SJCRH30 (cell line): ENCODE measurements at places on chromosomes 5 and 9. TPM values are rescaled to one million over a fixed set of nuclear protein-coding genes. Genes with fewer than 3 reads are reported as not detected.

PNPLA7 gene
- total RNA-seq = 0.14 and 0.43 TPM in 2 replicates

AMBP gene
- total RNA-seq = 0.55 and 0.81 TPM in 2 replicates

- no peak for DNase-seq
- no peaks in the 10 kb centered on the region for H3K27me3 ChIP-seq
- H3K4me1 ChIP-seq = peaks cover 37% of the 10 kb centered on the region
- H3K4me3 ChIP-seq = no peak overlapping the region
- H3K36me3 ChIP-seq = no peaks in the 10 kb centered on the region
These were observed 283.4 kb upstream of the PTGER4 start for GRCh38 chr5:40396317-40396716.

DNA sequence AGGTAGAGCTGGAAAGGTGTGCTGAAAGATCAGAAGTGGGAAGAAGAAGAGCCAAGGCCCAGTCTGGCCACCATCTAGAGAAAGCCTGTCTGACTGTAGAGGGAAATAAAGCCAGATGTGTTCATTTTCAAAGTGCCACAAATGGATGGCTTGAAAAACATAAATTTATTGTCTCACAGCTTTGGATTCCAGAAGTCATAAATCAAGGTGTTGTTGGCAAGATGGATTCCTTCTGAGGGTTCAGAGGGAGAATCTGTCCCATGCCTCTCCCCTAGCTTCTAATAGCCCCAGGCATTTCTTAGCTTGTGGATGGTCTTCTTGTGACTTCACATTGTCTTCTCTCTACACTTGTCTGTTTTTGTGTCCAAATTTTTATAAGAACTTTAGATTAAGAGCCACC lies 6.2 kb upstream of the PRELID2 start:
- no peaks in the 10 kb centered on the region for H3K4me1 ChIP-seq
- H3K27ac ChIP-seq = no peak overlapping the region
- no peak overlapping the region for H3K4me3 ChIP-seq
- no peaks in the 10 kb centered on the region for H3K27me3 ChIP-seq
- no peak for DNase-seq

ENTPD8 gene
- not detected in 2 replicates for total RNA-seq

GRCh38 chr5:124729720-124730359 lies 16.6 kb downstream of the ZNF608 start:
- peaks cover 32% of the 10 kb centered on the region for H3K4me1 ChIP-seq
- no peak overlapping the region for H3K4me3 ChIP-seq
- no peaks in the 10 kb centered on the region for H3K36me3 ChIP-seq
- DNase-seq = peak; percentile 88
- peak overlapping the region; percentile 86 for H3K27ac ChIP-seq

GRCh38 chr5:166083183-166083959 lies 2208.1 kb upstream of the WWC1 start:
- H3K27ac ChIP-seq = no peak overlapping the region
- H3K4me3 ChIP-seq = no peak overlapping the region
- peaks cover 3% of the 10 kb centered on the region; the same call in 1 of the 2 replicates for H3K27me3 ChIP-seq
- H3K36me3 ChIP-seq = no peaks in the 10 kb centered on the region
- DNase-seq = no peak

- H3K36me3 ChIP-seq = no peaks in the 10 kb centered on the region
- no peak for DNase-seq
- 0 out of 2 replicates have a peak, but pooled peaks cover 4% of the 10 kb centered on the region for H3K4me1 ChIP-seq
- H3K4me3 ChIP-seq = no peak overlapping the region
- H3K27ac ChIP-seq = no peak overlapping the region
These were observed 240.5 kb downstream of the HSPA4 start for GRCh38 chr5:133292300-133292699.

DNA sequence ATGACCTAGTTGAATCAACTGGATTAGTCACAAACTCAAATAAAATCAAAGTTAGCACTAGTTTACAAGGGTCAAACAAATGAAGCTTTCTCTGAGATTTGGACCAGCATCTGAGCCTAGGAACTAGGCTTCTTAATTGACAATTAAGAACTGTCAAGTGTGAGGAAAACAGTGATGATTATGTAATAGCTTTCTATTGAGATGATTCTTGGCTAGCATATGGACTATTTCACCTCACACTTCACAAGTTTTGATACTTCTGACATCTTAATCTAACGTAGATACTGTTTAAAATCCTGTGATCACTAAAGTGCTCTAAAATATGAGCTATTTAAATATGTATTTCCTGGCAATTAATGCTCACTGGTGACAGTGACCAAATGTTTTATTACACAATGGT lies 542.9 kb downstream of the EFNA5 start:
- H3K4me3 ChIP-seq = no peak overlapping the region
- no peak overlapping the region for H3K27ac ChIP-seq
- H3K36me3 ChIP-seq = no peaks in the 10 kb centered on the region
- DNase-seq = no peak
- H3K4me1 ChIP-seq = peaks cover 11% of the 10 kb centered on the region

- H3K27ac ChIP-seq = no peak overlapping the region
- H3K36me3 ChIP-seq = no peaks in the 10 kb centered on the region
- H3K4me3 ChIP-seq = no peak overlapping the region
- no peak for DNase-seq
- H3K27me3 ChIP-seq = no peaks in the 10 kb centered on the region; the same call in none of the 2 replicates
- no peaks in the 10 kb centered on the region for H3K4me1 ChIP-seq
These were observed 51.7 kb downstream of the CCDC180 start for GRCh38 chr9:97359147-97359546.

LURAP1L gene
- total RNA-seq = 5.3 and 6.4 TPM in 2 replicates

GRCh38 chr5:34522599-34523386 lies 133.3 kb upstream of the RAI14 start:
- H3K27ac ChIP-seq = no peak overlapping the region
- H3K27me3 ChIP-seq = no peaks in the 10 kb centered on the region
- no peaks in the 10 kb centered on the region for H3K4me1 ChIP-seq
- no peak overlapping the region for H3K4me3 ChIP-seq
- no peaks in the 10 kb centered on the region for H3K36me3 ChIP-seq
- DNase-seq = peak; percentile 88

ORM2 gene
- total RNA-seq = not detected in 2 replicates

GRCh38 chr5:141793881-141794280 lies 84.3 kb downstream of the PCDH1 start:
- no peak for DNase-seq
- H3K36me3 ChIP-seq = no peaks in the 10 kb centered on the region
- H3K27ac ChIP-seq = no peak overlapping the region
- H3K4me3 ChIP-seq = no peak overlapping the region
- no peaks in the 10 kb centered on the region for H3K27me3 ChIP-seq

PGM5 gene
- 113 and 119 TPM in 2 replicates for total RNA-seq

DNA sequence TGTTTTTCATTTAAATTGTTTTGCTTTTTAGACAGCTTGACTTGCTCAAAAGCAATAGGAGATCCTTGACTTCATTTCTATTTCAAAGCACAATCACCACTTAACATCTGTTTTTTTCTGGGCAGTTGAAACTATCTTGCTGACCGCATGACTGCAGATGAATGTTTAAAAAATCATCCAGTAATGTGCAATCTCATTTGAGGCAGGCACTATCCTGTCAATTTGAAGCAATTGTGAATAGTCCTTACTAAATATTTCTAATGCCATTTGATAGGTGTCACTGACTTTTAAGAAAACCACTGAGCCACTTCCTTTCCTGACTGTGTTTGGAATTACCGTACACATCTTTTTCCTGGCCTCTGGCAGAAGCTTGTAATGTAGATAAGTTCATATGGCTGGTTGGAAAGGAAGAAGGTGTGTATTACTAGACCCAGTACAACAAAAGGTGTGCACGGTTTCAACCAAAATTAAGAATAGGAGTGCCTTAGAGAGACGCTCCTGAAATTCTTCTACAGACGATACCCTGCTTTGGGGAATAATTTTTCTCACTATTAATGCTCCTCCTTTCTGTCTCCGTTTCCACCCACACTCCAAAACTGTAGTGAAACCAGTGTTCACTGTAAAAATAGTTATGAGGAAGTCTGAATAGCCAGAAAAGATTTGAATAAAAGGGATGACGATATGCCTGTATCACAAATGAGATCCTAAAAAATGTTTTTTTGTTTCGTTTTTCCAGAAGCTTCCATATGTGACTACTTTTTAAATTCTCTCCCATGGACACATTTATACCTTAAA lies 136.7 kb upstream of the MOCS2 start:
- H3K4me3 ChIP-seq = no peak overlapping the region
- no peak overlapping the region for H3K27ac ChIP-seq
- H3K36me3 ChIP-seq = no peaks in the 10 kb centered on the region
- peaks cover 9% of the 10 kb centered on the region for H3K4me1 ChIP-seq

FOXE1 gene
- not detected in 2 replicates for total RNA-seq

GRCh38 chr5:140287801-140288521 lies 14.9 kb downstream of the PFDN1 start:
- H3K4me1 ChIP-seq = no peaks in the 10 kb centered on the region
- H3K4me3 ChIP-seq = no peak overlapping the region
- peaks cover 2% of the 10 kb centered on the region for H3K36me3 ChIP-seq
- no peak for DNase-seq
- no peaks in the 10 kb centered on the region for H3K27me3 ChIP-seq

SPDL1 gene
- 65.4 and 83.7 TPM in 2 replicates for total RNA-seq

DNA sequence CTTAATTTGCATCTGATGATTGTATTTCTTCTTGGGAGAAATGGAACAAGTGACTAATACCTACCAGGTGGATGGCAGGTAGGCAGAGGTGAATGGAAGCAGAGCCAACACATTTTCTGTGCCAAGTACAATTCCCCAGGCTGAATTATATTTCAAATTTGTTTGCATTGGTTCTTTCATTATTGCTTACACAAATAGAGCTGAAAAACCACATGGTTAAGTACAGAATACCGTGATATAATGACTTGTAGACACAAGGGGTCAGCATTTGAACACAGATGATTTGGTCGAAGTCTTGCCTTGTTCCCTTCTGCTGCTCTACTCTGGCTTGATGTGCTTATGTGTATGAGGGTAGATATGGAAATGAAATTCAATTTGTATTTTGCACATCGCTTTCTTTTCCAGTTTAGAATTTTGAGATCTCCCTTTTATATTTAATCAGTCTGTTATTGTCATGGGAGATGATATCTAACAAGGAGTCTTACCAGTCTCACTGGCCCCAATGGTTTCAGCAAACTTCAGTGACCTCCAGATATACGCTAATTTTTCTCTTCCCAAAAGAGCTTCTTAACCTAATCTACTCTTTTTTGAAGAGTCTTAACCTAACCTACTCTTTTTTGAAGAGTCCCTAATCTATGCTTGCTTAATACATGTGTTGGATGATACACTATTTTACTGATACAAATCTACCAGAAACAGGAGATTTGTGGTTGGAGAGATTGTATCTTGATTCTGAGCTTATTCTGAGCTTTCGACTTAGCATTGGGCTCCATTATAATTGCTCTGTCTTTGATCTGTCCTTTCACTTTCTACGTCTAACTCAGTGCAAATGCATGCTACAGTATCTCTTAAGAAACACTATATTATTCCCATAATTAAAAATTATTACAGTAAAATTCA lies 88.1 kb downstream of the PCSK1 start:
- no peak overlapping the region for H3K27ac ChIP-seq
- H3K27me3 ChIP-seq = no peaks in the 10 kb centered on the region
- no peaks in the 10 kb centered on the region for H3K36me3 ChIP-seq
- peak; percentile 13 for DNase-seq

PKD2L2 gene
- not detected in 2 replicates for total RNA-seq

CDKN2B-AS1 gene
- total RNA-seq = 8.4 TPM in 2 replicates

GRCh38 chr9:123174887-123175518 lies 93.4 kb downstream of the STRBP start:
- H3K4me1 ChIP-seq = no peaks in the 10 kb centered on the region
- H3K36me3 ChIP-seq = no peaks in the 10 kb centered on the region
- DNase-seq = no peak
- H3K27me3 ChIP-seq = no peaks in the 10 kb centered on the region
- H3K4me3 ChIP-seq = no peak overlapping the region

DNA sequence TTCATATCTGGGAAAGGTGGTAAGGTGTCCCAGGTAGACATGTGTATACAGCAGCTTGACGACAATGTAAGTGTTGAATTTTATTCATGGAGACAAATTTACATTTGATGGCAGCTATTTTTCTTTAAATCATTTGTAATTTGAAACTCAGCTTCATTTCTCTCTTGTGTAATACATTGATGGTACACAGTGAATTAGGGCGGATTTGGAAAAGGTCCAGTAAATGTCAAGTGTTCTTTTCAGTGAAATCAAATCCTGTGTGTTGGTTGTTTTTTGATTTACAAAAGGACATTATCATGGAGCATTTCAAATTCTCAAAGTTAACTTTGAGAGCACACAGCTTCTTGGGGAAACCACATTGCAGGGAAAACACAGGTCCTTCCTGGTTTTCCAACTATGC lies 30.0 kb upstream of the PCSK1 start:
- H3K4me3 ChIP-seq = no peak overlapping the region
- no peaks in the 10 kb centered on the region for H3K4me1 ChIP-seq
- H3K27ac ChIP-seq = no peak overlapping the region
- H3K36me3 ChIP-seq = no peaks in the 10 kb centered on the region

DNA sequence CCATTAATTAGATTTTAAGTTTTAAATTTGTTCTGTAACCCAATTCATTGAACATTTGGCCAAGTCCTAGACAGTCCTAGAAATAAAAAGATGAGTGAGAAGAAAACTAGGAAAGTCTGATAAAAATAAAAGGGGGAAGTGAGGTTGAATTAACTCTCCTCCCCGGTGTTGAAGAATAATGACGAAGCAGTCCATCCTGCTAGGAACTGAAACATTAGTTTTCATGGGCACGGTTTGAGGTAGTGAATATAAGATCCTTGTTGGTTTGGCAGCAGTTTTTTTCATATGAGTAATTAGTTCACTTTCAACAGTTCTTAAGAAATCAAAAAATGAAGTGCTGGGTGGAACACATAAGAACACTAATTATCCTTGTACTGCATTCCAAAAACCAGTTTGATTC lies 103.1 kb downstream of the MTREX start:
- no peak overlapping the region for H3K27ac ChIP-seq
- no peaks in the 10 kb centered on the region for H3K27me3 ChIP-seq
- peaks cover 52% of the 10 kb centered on the region for H3K36me3 ChIP-seq
- no peak for DNase-seq

PTBP3 gene
- 65.7 and 73.0 TPM in 2 replicates for total RNA-seq

DNA sequence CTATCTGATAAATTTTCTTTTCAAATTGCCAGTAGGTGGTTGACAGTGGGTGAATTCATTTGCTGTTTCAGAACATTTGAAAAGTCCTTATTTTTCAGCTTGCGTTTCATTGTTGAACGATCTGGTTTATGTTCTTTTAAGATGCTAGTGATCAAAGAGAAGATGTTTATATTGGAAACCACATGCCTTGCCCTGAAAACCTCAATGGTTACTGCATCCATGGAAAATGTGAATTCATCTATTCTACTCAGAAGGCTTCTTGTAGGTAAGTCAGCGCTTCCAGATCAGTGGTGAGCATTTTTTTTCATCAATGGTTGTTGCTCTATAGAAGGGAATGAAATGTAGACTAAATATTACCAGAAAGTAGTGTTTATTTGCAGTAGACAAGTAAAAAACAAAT lies 16.6 kb upstream of the CAVIN4 start:
- no peak overlapping the region for H3K27ac ChIP-seq
- peaks cover 2% of the 10 kb centered on the region; the same call in 1 of the 2 replicates for H3K36me3 ChIP-seq

GRCh38 chr9:107213561-107214028 lies 69.5 kb upstream of the RAD23B start:
- H3K36me3 ChIP-seq = no peaks in the 10 kb centered on the region
- H3K27me3 ChIP-seq = no peaks in the 10 kb centered on the region
- DNase-seq = no peak
- no peak overlapping the region for H3K27ac ChIP-seq
- H3K4me3 ChIP-seq = no peak overlapping the region
- H3K4me1 ChIP-seq = peaks cover 2% of the 10 kb centered on the region; the same call in 1 of the 2 replicates

REXO4 gene
- total RNA-seq = 39.5 and 41.0 TPM in 2 replicates
